ENCODE measurements at places on chromosomes 1 and 21.

- no peak for DNase-seq
Observed at GRCh38 chr21:34894401-34894800, 154.7 kb downstream of the RUNX1 start.

- DNase-seq, result no peak
Observed at GRCh38 chr21:35743571-35743970, 316.8 kb downstream of the SETD4 start.

DNA sequence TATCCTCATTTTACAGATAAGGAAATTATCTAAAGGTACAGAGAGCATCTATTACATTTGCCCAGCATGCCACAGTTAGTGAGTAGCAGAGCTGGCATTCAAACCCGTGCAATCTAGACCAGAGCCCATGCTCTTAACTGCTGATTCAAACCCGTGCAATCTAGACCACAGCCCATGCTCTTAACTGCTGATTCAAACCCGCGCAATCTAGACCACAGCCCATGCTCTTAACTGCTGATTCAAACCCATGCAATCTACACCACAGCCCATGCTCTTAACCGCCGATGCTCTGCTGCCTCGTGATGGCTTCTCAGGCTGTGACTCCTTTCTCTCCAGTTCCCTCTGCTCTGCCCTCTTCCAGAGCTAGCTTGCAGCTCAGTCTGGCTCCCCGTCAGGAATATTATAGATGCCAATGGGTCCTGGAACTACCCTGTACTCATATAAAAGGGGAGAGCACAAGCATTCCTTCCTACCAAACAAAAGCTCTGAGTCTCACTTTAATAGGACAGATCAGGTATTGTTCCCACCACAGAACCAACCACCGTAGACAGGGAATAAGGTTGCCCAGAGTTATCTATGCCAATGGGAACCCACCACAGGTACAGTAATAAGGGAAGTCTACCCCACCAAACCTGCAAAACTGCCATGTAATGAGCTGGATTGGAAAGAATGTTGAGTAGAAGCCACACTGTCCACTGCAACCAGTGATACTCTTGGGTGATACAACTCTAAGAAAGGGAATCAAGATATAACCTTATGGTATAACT is 78.4 kb downstream of the SMYD3 start:
- DNase-seq, result no peak

DNA sequence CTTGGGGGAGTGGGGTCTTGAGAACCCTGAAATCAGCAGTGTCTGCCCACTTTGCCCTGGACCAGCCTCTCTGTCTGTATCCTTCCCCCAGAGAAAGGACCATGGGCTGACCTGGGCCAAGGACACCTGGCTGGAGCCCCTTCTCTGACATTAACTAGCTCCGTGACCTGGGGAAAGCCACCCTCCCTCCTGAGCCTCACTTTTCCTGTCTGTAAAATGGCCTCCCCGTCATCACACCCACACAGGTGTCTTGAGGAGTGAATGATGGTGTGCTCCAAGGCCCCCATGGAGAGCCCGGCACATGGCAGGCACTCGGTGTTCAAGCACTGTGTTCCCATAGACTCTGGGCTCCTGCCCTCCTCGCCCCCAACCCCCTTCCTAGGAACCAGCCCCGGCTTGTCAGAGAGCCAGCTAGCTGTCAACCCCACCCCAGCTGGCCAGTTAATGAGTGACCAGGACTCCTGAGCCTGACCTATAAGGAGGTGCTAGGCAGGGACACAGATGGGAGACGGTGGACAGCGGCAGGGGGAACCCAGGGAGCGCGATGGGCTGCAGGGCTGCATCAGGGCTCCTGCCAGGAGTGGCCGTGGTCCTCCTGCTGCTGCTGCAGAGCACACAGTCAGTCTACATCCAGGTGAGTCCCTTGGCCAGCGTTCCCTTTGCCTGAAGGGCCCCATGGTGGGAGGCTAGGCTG is at the start of gene GUCA2B:
Gene GUCA2B, plus strand, starts transcription at position 504 of the 694 bp plus-strand sequence. Its CDS starts 41 bp downstream, at position 545.
- no peak for DNase-seq

DNA sequence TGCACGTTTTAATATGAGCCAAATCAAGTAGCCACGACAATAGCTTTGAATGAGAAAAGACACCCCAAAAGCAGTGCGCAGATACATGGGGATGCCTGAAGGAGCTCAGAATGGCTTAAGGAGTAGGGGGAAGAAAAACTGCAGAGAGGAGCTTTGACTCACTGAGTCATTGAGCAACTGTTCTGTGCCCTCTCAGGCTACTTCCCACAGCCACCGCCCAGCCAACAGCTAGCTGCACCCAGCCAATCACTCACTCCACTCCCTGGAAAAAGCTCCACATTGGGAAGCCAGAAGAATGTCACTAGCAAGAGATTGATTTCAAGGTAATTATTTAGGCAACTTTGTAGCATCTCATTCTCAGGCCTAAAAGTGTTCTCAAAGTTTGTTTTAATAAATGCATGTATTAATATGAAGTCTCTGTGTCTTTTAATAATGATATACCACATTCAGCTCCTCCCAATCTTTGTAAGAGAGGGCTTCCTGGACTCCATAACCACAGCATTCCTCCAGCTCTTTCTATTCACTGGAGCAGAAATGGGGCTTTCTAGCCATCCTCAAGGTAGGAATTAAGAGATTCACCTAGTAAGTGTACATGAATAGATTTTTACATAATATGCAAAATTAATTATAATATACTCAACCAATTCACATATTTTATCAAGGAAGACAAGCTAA is 16.8 kb downstream of the DUSP10 start:
- no peak for DNase-seq

DNA sequence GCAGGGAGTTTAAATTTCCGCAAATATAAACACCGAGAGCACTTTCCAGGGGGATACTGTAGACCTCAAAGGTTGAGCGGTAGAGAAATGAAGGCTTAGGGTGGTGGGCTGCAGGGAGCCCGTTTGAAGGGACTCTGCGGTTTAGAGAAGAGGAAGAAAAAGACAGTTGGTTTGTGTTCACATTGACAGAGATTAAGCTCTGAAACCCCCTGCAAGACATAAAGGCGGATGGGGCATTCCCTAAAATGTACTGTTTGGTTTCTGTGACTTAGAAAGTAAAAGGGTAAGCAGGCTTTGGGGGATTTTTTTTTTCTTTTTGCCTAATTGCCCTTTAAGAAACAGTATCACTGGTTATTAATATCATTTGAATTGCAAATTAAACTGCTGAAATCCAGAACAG is 1.3 kb downstream of the KAZN start:
- DNase-seq, result no peak

GRCh38 chr1:48936436-48936835 is 159.7 kb upstream of the BEND5 start:
- no peak for DNase-seq

- DNase-seq, result no peak
Observed at GRCh38 chr1:217620814-217621213, 10.1 kb downstream of the GPATCH2 start.

DNA sequence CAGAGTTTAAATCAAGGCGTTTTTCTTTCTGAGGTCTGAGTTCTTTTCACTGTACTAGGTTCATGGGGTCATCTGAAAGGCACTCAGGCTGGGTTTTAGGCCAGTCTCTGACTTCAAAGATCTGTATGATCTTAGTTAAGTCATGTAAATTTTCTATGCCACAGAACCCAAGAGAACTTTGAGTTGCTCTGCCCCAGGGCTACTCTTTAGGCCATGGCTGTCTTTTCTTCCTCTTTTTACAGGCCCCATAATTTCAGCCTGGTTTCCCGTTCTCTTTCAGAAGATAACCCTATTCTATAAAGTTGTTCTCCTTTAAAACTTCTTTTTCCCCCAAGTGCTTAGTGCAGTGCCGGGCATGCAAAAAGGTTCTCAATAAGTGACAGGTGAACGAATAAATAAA is 26.1 kb downstream of the METTL13 start:
- DNase-seq, result no peak

DNA sequence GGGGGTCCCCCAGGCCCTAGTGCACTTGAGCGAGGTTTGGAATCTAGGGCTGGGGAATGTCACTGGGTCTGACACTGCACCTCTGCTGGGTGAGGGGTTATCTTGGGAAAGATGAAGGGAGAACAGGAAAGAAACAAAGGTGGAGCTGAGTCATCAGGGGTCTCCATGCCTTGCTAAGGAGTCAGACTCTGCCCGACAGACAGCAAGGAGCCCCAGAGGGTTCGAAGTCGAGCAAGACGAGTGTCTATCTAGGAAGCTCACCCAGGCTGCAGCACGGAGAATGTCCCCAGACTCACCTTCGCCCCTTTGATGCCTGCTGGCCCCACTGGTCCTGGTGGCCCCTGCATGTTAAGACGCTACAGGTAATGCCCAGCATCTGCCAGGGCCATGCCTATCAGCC is 18.0 kb downstream of the COL16A1 start:
- DNase-seq, result no peak

GRCh38 chr1:200240656-200241055 is 169.2 kb downstream of the ZNF281 start:
- no peak for DNase-seq

GRCh38 chr1:19869929-19870328 is 12.3 kb upstream of the OTUD3 start:
- DNase-seq, result no peak

- no peak for DNase-seq
Observed at GRCh38 chr1:33661811-33662454, 189.5 kb downstream of the ZSCAN20 start.

DNA sequence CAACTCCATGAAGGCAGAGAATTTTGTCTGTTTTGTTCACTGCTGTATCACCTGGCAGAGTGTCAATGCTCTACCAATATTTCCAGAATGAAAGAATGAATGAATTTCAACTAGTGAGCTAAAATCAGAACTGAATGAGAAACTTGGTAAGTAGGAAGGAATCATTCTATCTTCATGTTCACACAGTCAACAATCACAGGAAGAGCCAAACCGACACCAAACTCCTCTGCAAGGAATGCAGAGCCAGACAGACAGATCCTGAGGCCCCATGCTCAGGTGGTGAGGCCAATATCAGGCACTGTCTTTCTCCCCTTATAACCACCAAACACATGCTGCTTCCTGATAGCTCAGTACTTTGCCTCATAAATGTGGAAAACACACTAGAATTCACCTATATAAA is 139.1 kb downstream of the SLC45A1 start:
- no peak for DNase-seq

DNA sequence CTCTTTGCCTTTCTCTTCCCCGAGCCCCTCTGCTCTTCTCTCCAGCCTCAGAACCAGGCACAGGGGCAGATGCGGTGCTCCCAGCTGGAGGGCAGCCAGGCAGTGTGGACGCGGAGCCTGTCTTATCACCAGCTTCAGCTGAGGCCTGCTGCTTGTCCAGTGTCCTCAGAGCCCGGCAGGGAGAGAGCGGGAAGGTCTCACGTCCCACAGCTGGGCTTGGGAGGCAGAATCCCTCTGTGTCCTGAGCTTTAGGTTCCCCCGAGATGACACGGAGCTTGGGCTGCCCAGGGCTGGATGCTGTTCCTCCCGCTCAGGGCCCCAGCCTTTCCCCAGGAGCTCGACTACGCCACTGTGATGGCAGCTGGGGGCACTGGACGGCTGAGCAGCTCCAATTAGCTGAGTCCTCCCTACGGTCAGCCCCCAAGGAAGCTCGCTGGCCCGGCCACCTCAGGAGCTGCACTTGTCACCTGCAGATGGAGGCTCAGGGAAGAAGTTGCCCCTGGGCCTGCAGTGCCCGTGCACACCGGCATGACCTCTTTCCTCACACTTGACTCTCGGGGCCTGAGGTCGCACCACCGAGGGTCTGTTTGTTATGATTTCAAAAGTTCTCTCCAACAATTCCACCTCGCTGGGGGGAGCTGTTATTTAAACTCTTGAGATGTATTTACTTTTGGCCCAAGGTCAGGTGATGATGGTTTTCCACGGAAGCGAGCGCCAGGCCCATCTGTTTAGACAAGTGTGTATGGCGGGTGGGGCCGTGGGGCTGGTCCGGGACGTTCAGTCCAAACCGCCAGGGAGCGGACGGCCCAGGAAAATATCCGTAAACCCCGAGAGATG is 127.3 kb downstream of the SIK1 start:
- DNase-seq, result no peak

DNA sequence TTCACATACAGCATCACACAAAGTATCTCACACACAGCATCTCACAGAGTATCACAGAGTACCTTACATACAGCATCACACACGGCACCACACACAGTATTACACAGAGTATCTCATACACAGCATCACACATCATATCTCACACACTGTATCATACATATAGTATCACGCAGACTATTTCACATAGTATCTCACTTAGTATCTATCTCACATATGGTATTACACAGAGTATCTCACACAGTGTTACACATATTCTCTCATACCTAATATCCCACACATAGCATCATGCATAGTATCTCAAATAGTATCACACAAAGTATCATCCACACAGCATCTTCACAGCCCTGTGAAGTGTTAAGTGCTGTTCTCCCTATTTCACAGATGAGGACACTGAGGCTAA is 121.5 kb upstream of the RAB4A start:
- no peak for DNase-seq

GRCh38 chr1:156992215-156992614 is 53.3 kb downstream of the ARHGEF11 start:
- DNase-seq, result no peak

GRCh38 chr1:9544926-9545325 is 5.7 kb downstream of the SLC25A33 start:
- no peak for DNase-seq

- DNase-seq, result no peak
Observed at GRCh38 chr1:36771660-36772284, 262.5 kb downstream of the GRIK3 start.

- DNase-seq, result no peak
Observed at GRCh38 chr1:107454791-107455190, 314.0 kb downstream of the NTNG1 start.

Data from stimulated activated CD4-positive, alpha-beta T cell treated with anti-CD3 and anti-CD28 coated beads, Interleukin-4, amount 100 ng/mL, for 4 hours (primary cell).